Osteoblast (primary cell): ENCODE measurements at places on chromosomes 11 and 22. TPM values are rescaled to one million over a fixed set of nuclear protein-coding genes. Genes with fewer than 3 reads are reported as not detected.

- no peak overlapping the region for H3K4me3 ChIP-seq
- H3K27ac ChIP-seq, result no peak overlapping the region
- H3K4me1 ChIP-seq, result no peaks in the 10 kb centered on the region
- H3K27me3 ChIP-seq, result peaks cover 13% of the 10 kb centered on the region
Measured at GRCh38 chr11:44674809-44675208, 52.0 kb upstream of the TSPAN18 start.

- no peaks in the 10 kb centered on the region for H3K36me3 ChIP-seq
- no peak overlapping the region for H3K27ac ChIP-seq
- H3K4me1 ChIP-seq, result no peaks in the 10 kb centered on the region
- no peak overlapping the region for H3K4me3 ChIP-seq
- peak; percentile 91 for DNase-seq
Measured at GRCh38 chr22:44988671-44989070, 21.1 kb downstream of the PHF21B start.

The DDTL gene
- total RNA-seq, result 1.8 TPM in 2 replicates

- DNase-seq, result no peak
- H3K4me3 ChIP-seq, result no peak overlapping the region
- H3K27me3 ChIP-seq, result no peaks in the 10 kb centered on the region
- H3K4me1 ChIP-seq, result no peaks in the 10 kb centered on the region
- no peaks in the 10 kb centered on the region for H3K36me3 ChIP-seq
- H3K27ac ChIP-seq, result no peak overlapping the region
Measured at GRCh38 chr11:101138245-101138930, 8.8 kb upstream of the PGR start.

The WT1 gene
- total RNA-seq, result under 0.01 TPM in 1 of 2 replicates, not detected in the other

DNA sequence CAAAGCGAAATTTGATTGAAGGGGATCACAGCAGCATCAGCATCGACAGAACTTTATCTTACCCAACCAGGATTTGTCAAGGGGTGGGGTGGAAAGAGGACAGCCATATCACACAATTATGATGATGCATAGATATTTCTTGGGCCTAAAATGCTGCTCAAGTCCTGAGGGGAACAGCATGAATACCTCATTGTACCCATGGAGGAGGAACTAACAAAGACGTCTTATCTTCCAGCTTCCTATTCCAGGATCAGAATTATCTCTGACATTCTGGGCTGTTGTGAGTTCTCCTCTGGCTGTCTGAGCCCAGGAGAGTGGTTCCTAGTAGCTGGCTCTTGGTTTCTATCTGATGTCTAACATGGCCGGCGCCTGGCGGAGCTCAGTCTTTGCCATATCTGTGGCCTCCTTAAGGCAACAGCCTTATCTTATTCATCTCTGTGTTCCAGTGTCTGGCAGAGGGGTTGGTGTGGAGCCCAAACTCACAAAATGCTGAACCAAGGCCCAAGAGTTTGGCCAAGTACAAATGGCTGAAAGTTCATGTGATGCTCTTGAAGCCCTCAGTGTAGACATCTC, 68.2 kb upstream of the TIMP3 start:
- no peak overlapping the region for H3K4me3 ChIP-seq
- no peaks in the 10 kb centered on the region for H3K4me1 ChIP-seq
- DNase-seq, result no peak

GRCh38 chr11:74370123-74370522, 28.1 kb downstream of the PGM2L1 start:
- DNase-seq, result no peak
- no peaks in the 10 kb centered on the region for H3K27me3 ChIP-seq
- H3K27ac ChIP-seq, result no peak overlapping the region
- H3K4me3 ChIP-seq, result no peak overlapping the region

GRCh38 chr11:130313383-130314183, 1.1 kb downstream of the ZBTB44 start:
- H3K27ac ChIP-seq, result no peak overlapping the region
- peak; percentile 67 for DNase-seq
- peak overlapping the region; percentile 77 for H3K4me3 ChIP-seq
- no peaks in the 10 kb centered on the region for H3K36me3 ChIP-seq
- H3K27me3 ChIP-seq, result no peaks in the 10 kb centered on the region

- no peak overlapping the region for H3K4me3 ChIP-seq
- DNase-seq, result no peak
- H3K4me1 ChIP-seq, result peaks cover 33% of the 10 kb centered on the region
- no peaks in the 10 kb centered on the region for H3K27me3 ChIP-seq
Measured at GRCh38 chr11:18317551-18317950, 4.4 kb downstream of the HPS5 start.

DNA sequence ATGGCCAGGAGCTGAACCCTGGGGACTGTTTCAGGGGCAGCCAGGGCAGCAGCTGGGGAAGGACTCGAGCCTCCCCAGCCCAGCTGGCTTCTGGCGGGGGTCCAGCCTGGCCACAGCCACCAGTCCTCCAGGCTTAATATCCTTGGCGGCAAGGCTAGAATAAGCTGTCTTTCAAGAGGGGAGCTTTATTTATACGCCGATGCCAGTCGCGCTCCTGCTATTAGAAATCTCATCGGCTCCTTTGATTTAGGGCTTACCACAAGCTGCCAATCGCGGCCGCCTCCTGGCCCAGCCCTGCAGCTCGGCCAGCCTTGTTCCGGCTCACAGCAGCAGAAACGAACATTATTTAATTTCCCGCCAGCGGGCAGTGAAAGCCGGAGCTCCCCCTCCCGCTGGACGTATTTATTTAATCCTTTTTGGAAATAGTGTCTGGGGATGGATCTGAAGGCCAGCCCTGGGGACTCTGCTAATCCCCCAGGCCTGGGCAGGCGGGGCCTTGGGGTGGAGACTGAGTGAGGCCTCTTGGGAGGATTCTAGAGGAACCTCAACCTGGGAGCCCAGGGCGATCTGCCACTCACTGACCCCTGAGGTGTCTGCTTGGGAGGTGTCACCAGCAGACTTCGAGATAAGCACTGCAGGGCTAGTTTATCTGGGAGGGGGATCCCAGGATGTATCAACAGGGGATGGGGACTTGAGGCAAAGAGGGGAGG, 363.1 kb downstream of the MN1 start:
- DNase-seq, result no peak
- H3K27ac ChIP-seq, result no peak overlapping the region
- H3K27me3 ChIP-seq, result peaks cover 49% of the 10 kb centered on the region
- H3K4me1 ChIP-seq, result no peaks in the 10 kb centered on the region
- no peak overlapping the region for H3K4me3 ChIP-seq

GRCh38 chr11:17987826-17988225, 25.0 kb downstream of the SERGEF start:
- H3K4me3 ChIP-seq, result no peak overlapping the region
- H3K4me1 ChIP-seq, result peaks cover 13% of the 10 kb centered on the region
- no peak overlapping the region for H3K27ac ChIP-seq
- peaks cover 3% of the 10 kb centered on the region for H3K36me3 ChIP-seq
- no peak for DNase-seq
